Brain (organoid and tissue), 16 donors: ENCODE measurements at places on chromosomes 6 and 20.

GRCh38 chr20:16350465-16350864 is 222.8 kb downstream of the KIF16B start:
- DNase-seq = no peak

DNA sequence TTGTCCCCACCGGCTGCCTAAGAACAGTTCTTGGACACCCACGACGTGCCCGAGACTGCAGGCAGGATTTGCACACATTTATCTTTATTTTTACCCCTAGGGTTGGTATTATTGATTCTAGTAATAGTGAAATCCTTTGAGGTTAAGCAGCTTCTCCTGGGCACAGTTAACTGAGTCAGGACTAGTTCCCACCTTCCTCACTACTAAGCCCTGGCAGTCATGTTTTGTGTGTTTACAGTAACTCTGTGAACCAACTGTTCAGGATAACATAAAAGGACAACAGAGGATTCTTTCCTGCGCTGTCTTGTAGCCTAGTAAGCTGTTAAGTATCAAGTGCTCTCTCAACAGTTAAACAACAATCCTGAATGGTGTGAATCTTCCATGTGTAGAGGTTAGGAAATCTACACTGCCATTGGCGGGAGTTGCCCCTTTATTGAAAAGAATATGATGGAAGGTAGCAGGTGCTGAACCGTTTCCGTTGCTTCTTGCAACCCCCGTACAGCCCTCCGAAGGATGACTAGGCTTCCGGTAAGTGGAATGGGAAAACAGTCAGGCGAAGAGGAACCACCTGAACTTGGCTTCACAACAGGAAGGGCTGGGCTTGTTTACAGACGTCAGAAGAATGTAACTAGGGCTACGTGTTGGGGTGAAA is 979 bp upstream of the SOD2 start:
- no peak for DNase-seq

DNA sequence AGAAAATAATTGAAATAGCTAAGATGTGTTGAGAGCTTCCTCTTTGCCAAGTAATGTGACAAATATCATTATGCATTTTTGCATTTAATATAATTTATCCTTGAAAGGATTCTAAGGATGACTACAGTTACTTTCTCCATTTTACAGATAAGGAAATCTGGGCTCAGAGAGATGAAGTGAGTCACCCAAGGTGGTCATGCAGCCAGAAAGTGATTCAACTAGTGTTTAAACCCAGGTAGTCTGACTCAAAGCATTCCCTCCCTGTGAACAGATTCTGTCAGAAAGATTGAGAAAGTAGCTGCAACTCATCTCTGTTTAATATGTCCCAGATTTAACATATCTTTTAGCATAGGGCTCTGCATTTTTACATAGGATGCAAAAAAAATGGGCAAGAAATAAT is 28.1 kb downstream of the NRSN1 start:
- no peak for DNase-seq

GRCh38 chr6:52104979-52105378 is 17.6 kb upstream of the PKHD1 start:
- no peak for DNase-seq

- DNase-seq = no peak
These were observed 43.8 kb upstream of the OSTM1 start for GRCh38 chr6:108118359-108118724.

GRCh38 chr6:89862273-89862672 is 32.0 kb upstream of the GJA10 start:
- no peak for DNase-seq

DNA sequence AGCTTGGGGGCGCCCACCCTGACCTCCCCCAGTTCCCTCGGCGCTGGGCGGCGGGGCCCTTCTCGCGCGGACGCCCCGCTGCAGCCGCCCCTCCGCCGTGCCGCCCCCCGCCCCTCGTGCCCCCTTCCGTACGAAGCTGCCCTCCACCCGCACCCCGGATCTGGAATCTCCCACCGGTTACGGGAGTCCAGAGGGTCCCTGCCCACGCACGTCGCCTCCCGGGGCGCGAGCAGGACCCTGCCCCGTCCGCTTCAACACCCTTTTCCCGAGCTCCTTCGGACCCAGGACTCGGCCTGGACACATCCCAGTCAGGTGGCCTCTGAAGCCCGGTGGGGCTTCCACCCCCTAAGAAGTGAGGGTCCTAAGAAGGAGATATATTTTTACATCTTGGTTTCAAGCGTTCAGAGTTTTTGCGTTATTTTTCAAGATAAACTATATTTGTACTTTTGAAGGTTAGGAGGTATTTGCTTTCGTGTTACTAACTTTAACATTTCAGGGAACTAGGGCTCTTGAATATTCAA is 506 bp downstream of the ARFGAP1 start:
- no peak for DNase-seq

- peak; percentile 72 for DNase-seq
These were observed 45.8 kb upstream of the ARID1B start for GRCh38 chr6:156731396-156731795.

DNA sequence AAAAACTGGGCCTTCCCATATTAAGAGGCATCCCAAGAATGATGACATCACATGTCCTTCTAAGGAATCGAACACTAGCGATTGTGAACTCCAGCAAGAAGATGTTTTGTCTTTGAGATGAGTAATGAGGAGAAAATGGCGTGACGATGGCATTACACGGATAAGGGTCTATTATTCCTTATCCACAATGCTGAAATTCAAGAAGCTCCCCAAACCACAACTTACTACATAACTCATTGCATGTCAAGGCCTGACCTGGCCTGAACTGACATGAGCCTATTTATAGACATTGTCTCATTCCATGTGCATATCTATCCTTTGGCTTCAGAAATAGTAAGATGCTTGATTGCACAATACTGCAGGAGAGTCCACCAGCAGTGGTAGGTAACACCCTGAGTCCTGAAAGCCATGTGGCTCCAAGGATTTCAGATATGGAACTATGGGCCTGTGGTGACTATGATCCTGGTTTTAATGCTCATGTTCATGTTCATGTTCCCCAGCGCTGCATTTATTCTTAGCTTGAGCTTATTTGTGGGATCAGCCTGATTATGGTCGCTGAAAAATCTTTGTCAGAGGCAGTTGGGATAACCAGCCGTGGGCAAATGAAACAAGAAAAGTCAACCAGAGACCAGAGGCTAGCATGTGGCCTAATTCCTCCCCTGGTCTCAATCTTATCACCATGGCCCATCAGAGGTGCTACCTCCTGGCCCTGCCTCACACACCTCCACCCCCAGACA is 183.2 kb upstream of the JARID2 start:
- DNase-seq = no peak

DNA sequence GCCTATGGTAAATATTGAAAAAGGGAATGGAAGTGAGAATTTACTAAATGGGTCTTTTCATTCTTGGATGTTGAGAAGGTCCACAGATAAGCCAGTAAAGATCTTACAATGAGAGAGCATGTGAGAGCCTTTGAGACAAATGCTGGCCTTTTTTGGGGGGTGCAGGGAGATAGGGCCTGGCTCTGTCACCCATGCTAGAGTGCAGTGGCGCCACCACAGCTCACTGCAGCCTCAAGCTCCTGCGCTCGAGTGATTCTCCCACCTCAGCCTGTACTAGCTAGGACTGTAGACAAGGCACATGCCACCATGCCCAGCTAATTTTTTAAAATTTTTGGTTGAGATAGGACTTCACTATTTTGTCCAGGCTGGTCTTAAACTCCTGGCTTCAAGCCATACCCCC is 63.2 kb upstream of the TMEM181 start:
- DNase-seq = no peak

DNA sequence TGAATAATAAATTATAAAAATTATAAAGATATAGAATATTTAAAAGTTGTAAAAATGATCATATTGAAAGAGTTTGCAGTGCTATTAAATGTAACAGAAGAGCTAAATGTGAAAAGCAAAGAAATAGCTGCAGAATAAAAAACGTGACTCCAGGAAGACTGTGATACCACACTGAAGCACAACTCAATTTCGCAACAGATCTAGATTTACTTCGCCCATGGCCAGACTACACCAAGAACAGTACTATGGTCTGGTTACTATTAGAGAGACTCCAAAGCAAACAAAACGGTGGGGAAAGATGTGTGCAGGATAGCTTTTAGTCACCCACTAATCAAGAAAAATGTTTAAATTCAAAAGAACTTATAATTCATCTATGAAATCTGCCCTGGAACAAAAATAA is 1.9 kb downstream of the CHD6 start:
- no peak for DNase-seq

GRCh38 chr6:130187335-130188206 is 35.2 kb downstream of the SAMD3 start:
- DNase-seq = no peak

- DNase-seq = no peak
These were observed 192.1 kb upstream of the CCN2 start for GRCh38 chr6:132143258-132143657.

GRCh38 chr20:56896447-56896846 is 267.3 kb downstream of the TFAP2C start:
- no peak for DNase-seq

DNA sequence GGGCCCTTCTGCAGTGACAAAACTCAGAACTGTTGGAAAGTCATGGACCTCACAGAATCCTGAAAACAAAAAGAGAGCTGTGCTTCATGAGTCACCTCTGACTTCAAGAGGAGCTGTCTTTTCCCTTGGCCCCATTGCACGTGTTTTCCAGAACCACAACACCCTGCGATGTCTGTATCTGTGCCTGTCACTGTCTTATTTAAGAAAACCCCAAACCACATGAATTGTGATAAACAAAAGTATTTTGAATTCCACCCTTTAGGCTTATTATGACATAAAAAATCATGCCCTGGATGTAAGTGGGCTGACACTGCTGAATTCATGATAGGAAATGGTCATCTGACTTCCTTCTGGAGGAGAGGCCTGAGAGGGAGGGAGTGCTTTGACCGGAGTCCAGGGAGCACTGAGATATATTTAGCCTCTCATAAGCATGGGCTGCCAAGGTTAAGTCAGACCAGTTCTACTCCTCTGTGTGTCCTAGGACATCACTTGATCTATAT is 96.4 kb upstream of the DUSP22 start:
- no peak for DNase-seq

DNA sequence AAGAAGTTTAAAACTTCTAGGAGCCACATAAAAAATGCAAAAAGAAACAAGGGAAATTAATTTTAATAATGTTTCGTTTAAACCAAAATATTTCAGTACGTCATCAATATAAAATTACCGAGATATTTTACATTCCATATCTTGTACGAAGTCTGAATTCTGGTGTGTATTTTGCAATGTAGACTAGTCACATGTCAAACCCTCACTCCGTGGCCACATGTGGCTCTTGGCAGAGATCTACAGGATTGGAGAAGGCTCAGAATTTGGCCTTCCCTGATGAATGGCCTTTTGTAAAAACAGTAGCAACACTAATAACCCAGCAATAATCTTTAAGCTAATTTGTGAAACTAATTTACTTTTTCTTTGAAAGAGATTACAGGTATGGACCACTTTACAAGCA is 217.1 kb downstream of the PRL start:
- no peak for DNase-seq

DNA sequence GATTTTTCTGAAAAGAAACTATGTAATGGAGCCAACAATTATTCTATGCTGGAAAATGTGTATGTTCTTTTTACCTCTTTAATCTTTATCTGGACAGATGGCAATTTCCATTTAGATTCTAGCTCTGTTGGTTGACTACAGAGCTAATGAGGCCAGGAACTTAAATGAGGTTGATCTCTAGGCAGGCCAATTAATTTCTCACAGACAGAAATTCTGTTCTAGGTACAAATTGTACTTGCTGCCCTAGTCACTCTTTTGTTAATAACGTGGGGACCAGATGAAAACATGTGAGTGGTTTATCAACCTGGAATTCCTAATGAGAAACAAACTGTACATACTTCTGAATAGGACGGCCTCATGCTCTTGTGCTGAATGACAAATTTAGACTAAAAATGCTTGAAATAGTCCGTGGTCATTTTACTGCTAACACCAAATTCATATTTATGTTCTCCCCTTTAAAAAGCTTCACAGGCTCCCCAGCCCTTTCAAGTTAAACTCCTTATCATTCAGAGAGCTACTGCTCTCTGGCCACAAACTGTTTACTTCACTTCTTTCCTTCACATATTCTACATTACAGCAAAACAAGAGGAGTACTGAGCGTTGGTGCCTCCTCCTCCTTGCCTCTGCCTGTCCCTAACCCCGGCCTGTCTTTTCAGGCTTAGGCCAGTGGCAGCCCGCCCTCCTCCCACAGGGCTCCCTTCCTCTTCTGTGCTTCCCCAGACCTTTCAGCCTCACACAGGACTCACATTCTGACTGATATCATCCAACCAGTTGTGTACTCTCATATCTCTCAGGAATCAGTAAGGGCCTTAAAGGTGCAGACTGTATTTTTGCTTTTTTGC is 41.4 kb downstream of the DTNBP1 start:
- DNase-seq = peak; percentile 53

- DNase-seq = no peak
These were observed 111.4 kb upstream of the EMILIN3 start for GRCh38 chr20:41478026-41478425.

GRCh38 chr20:51174536-51174935 is 151.6 kb upstream of the KCNG1 start:
- no peak for DNase-seq

- no peak for DNase-seq
These were observed 3.8 kb downstream of the RIPOR2 start for GRCh38 chr6:24931718-24932691.

DNA sequence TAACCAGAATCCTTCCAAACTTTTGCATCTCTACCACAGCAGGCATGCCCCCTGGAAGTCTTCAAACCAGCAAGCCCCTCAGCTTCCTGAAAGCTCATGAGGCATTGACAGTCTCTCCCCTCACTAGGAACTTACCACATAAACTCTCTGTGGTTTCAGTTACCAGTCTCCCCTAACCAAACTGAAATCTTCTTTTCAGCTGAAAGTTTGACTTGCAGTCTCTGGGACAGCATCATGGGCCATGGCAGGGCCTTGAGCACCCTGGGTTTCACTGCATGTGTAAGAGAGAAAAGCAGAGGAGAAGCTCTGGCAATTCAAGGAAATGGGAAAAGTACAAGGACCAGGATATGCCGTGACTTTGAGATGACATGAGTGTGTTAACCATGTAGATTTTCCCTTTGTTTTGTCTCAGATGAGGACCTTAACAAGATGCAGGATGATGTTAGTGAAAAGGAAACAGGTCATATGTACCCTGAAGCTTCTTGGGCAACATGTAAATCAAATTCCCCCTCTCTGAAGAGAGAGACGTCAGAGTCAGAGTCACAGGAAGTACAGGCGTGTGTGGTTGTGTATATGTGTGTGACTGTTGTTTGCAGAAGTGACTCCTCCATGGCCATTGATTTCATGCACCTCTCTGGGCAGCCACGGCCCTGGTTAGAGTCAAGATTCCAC is 106.3 kb downstream of the TNFRSF21 start:
- no peak for DNase-seq
